Ovary (tissue), 10 donors: ENCODE measurements at places on chromosomes 11 and 22. TPM values are rescaled to one million over a fixed set of nuclear protein-coding genes. Genes with fewer than 3 reads are reported as not detected.

TMEM45B gene
- 0.10 TPM for polyA plus RNA-seq

KCNJ5 gene
- 0.42 TPM for polyA plus RNA-seq

SYT13 gene
- polyA plus RNA-seq: 0.43 TPM

MRGPRE gene
- polyA plus RNA-seq: not detected

SCUBE1 gene
- 11.1 TPM for polyA plus RNA-seq

FOLR3 gene
- polyA plus RNA-seq: not detected

MRGPRX2 gene
- polyA plus RNA-seq: 0.23 TPM

KDM4E gene
- not detected for polyA plus RNA-seq

LGALS1 gene
- 1,399 TPM for polyA plus RNA-seq

OR8J1 gene
- not detected for polyA plus RNA-seq

OR8D4 gene
- polyA plus RNA-seq: not detected

ZPR1 gene
- polyA plus RNA-seq: 58.3 TPM

C11orf42 gene
- polyA plus RNA-seq: not detected

GRCh38 chr11:96280444-96280843 is 62.6 kb downstream of the MAML2 start:
- no peak overlapping the region for H3K27ac ChIP-seq
- H3K4me3 ChIP-seq: no peak overlapping the region
- H3K4me1 ChIP-seq: no peaks in the 10 kb centered on the region

GRCh38 chr11:26286472-26287066 is 45.4 kb upstream of the ANO3 start:
- H3K4me3 ChIP-seq: no peak overlapping the region
- H3K36me3 ChIP-seq: no peaks in the 10 kb centered on the region
- no peak overlapping the region for H3K27ac ChIP-seq
- DNase-seq: no peak
- no peaks in the 10 kb centered on the region for H3K4me1 ChIP-seq

DNA sequence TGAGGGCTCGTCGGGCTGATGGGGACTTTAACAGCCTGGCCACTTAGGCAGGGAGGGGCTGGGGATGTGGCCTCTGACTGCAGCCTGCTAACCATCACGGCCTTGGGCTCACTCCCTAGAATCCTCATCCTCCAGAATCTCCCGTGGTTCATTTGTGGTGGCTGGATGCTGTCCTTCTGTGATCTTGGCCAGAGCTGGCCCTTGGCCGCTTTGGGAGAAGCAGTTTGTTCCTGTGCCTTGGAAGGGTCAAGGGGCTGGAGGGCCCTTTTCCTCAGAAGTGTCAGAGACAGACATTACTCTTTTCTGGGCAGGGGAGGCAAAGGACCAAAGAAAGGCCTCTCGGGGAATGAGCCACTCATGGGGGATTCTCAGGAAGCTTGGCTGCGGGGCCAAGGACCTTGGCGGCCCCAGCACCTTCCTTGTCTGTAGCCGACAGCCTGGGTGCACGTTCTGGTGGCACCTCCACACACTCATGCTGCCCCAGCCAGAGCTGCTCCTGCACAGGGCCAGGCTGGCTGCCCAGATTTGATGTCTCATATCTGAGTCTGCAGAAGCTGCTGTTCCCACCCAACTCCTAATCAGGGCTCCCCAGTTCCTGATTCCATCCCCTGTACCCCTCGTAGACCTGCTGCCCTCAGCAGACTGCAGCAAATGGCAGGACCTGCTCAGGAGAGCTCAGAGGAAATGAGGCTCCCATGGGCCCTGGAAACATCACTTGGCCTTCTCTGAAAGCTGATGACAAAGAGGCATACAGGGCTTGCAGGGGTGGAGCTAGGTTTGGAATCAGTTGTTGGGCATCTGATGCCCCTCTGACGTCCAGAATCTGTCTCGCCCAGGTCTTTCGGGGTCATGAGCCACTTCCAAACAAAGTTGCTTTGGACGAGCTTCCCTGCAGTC is 107.7 kb downstream of the CTTN start:
- no peak for DNase-seq
- H3K36me3 ChIP-seq: no peaks in the 10 kb centered on the region
- H3K27ac ChIP-seq: no peak overlapping the region
- H3K27me3 ChIP-seq: no peaks in the 10 kb centered on the region
- H3K4me3 ChIP-seq: no peak overlapping the region
- H3K4me1 ChIP-seq: no peaks in the 10 kb centered on the region

GRCh38 chr11:111417766-111418435 is 38.8 kb upstream of the POU2AF1 start:
- peaks cover 24% of the 10 kb centered on the region for H3K4me1 ChIP-seq
- no peaks in the 10 kb centered on the region for H3K36me3 ChIP-seq
- no peaks in the 10 kb centered on the region for H3K27me3 ChIP-seq
- no peak overlapping the region for H3K4me3 ChIP-seq
- no peak overlapping the region for H3K27ac ChIP-seq

DNA sequence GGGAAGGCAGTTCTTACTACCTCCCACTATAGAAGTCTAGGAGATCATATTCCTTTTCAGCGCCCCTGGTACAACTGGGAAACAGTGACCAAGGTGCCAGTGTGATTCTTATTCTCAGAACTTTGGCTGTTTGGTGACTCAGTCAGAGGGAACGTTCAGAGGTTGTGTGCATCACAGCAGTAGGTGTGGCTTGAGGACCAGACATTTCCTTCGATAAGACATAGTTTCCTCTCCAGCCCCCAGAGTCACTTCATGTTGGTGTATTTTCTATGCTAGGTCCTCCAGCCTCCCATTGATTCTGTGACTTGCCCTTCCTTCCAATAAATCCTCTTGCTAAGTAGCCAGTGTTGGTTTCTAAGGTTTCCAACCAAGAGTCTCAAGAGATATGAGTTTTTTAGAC is 171.9 kb upstream of the MPPED2 start:
- no peak for DNase-seq
- H3K4me3 ChIP-seq: no peak overlapping the region
- no peaks in the 10 kb centered on the region for H3K4me1 ChIP-seq

DNA sequence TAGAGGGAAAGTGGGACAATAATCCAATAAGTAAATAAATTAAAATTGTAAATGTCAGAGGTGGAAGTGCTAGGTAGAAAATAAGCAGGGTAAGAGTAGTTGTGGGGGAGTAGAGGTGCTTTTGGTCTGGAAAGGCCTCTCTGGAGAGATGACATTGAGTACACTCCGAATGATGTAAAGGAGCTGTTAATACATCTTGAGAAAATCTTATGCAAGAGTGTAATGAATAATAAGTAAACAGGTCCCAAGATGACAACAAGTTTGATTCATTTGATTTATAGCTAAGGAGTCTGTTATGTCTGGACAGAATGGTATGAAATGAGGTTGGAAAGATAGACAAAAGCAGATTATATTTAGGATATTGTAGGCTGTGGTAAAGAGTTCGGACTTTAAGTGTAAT is 87.5 kb downstream of the TMEM135 start:
- no peak overlapping the region for H3K27ac ChIP-seq
- DNase-seq: no peak
- no peaks in the 10 kb centered on the region for H3K27me3 ChIP-seq
- H3K36me3 ChIP-seq: no peaks in the 10 kb centered on the region

DNA sequence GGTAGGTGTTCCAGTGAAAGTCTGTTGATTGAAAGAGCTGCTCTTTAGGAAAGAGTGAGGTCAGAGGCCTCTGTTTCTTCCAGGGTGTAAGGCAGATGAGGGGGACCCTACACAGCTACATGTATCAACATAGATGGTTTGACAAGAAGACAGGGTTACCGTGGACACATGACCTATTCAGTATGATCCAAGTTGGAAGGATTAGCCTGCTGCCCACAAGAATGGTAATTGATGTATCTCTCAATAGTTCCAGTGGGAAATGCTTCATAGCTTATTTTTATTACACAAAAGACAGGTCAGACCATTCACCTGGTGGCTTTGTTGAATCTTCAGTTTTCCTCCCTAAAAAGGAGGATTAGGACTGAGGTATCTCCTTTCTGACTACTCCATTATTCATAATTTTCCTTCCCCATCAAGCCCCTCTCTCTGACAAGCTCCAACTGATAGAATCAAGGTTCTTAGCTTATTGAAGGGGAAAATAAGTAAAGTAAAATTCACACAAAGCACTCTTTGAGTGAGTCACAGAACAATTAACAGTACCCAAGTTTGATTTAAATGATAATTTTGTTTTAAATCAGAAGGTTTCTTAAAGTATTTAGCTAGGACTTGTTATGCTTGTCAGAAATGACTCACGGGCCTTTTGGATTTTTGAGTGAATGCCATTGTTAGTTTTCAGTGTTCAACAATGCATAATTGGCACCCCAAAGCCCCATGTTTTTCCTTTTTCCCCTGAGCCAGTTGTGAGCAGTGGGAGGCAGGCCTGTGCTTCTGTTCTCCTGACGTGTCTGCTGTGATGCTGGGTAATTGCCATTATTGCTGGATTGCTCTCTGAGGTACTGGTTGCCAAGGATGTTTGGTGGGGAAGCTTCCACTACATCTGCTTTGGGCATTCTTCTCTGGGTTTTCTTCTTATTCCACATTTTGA is 373.2 kb downstream of the DDX10 start:
- no peaks in the 10 kb centered on the region for H3K27me3 ChIP-seq
- H3K36me3 ChIP-seq: no peaks in the 10 kb centered on the region
- no peak overlapping the region for H3K27ac ChIP-seq
- no peaks in the 10 kb centered on the region for H3K4me1 ChIP-seq
- DNase-seq: no peak

- no peaks in the 10 kb centered on the region for H3K36me3 ChIP-seq
- H3K27ac ChIP-seq: no peak overlapping the region
- H3K4me1 ChIP-seq: no peaks in the 10 kb centered on the region
- no peaks in the 10 kb centered on the region for H3K27me3 ChIP-seq
These were observed 51.1 kb downstream of the MUC6 start for GRCh38 chr11:985406-985805.

DNA sequence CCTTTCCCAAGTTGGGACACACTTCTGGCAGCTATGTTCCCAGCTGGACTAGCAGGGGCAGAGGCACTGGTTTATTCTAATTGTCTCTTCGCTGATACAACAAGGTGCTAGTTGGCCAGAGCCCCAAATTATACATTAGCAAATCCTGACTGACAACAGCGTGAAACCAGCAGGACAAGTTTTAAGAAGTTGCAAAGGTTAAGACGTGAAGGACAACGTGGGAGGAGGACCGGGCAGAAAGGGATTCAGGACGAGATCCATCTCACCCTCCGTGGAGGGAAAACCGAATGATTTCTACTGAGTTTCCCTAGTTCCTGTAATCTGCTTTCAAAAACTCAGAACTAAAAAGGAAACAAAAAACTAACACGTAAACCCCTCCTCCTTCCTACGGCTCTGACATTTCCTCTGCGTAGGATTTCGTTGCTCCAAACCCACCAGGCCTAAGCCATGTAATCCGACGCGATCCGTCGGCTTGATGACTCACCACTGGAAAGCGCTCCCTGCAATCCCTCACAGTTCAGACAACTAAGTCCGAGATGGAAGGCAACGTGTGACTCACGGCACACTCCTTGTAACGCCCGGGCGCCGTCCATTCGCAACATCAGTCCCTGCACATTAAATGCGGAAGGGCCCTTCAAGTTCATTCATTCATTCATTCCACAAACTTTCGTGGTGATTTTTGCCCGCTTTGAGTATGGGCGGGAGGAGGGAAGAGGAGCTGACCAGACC is 703 bp downstream of the POGLUT3 start:
- H3K27me3 ChIP-seq: no peaks in the 10 kb centered on the region
- no peaks in the 10 kb centered on the region for H3K36me3 ChIP-seq
- DNase-seq: peak; percentile 88

DNA sequence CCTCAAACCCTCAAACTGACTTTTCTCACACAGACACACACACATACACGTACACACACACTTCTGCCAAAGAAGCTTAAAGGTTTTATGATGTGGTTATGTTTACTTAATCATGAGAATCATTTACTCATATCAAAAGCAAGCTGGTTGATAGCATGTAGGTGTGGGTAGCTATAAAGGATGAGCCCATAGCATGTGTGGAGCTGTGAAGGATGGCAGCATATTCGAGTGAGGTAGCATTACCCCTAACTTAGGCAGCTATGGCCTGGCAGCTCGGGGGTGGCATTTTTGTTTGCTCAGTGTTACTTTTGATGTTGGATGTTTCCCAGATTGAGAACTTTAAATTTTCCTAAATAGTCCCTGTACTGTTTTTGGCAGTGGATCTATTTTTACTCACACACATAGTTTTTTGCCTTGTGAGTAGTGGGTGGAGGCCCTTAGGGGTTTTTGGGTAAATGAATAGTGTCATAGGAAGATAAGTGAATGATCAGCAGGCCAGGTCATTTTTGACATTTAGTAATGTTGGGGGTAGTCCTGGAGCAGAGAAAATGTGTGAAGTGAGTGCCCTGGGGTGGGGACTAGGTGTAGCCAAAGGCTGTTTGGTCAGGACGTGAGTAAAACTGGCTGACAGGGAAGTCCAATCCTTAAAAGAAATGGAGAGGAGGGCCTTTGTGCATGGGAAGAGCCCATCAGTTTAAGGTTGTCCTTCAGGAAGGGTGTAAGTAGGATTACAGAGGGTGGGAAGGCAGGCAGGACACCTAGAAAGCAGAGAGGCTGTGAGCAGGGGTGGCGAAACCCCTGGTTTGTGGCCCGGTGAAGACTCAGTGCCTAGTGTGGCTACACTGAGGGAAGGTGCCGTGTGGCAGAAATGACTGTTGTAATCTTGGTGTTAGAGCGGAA is 7.1 kb downstream of the YWHAH start:
- H3K36me3 ChIP-seq: no peaks in the 10 kb centered on the region
- no peaks in the 10 kb centered on the region for H3K27me3 ChIP-seq
- no peak overlapping the region for H3K27ac ChIP-seq
- H3K4me1 ChIP-seq: peaks cover 15% of the 10 kb centered on the region
- no peak for DNase-seq

DNA sequence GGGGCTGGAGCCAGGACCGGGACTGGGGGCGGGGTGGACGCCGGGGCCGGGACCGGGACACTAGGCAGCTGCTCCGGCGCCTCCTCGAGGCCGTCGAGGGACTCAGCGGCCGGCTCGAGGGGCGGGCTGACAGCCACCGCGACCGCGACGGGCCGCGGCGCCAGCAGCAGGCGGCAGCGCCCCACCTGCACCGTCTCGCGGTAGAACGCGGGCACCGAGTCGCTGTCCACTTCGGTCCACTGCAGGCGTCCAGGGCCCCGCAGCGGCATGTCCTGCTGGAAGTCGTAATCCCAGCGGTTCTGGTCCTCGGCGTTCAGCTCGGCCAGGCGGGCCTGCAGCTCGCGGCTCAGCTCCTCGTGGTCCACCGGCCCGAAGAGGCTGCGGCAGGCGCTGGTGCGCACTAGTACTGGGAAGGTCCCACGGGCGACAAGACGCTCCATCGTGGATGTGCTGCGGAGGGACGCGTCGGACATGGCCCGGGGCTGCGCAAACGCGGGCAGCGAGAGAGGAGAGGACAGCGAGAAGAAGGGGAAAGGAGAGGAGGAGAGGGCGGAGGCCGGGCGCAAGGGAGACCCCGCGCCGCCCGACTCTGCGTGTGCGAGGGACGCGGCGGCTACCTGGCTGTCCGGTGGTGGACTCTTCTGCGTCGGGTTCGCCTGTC is 428 bp downstream of the CDKN1C start:
- peak; percentile 71 for DNase-seq
- no peaks in the 10 kb centered on the region for H3K36me3 ChIP-seq
- H3K27ac ChIP-seq: peak overlapping the region; percentile 72
- no peaks in the 10 kb centered on the region for H3K27me3 ChIP-seq
- H3K4me1 ChIP-seq: peaks cover 5% of the 10 kb centered on the region

GRCh38 chr22:47371263-47372090 is 609.0 kb downstream of the TBC1D22A start:
- no peak overlapping the region for H3K27ac ChIP-seq
- H3K4me3 ChIP-seq: no peak overlapping the region
- no peaks in the 10 kb centered on the region for H3K36me3 ChIP-seq
- H3K4me1 ChIP-seq: no peaks in the 10 kb centered on the region
- no peak for DNase-seq
- no peaks in the 10 kb centered on the region for H3K27me3 ChIP-seq

GRCh38 chr22:26404851-26405421 is 24.1 kb upstream of the ASPHD2 start:
- H3K4me3 ChIP-seq: no peak overlapping the region
- H3K27me3 ChIP-seq: no peaks in the 10 kb centered on the region
- no peak overlapping the region for H3K27ac ChIP-seq
- DNase-seq: no peak
